ENCODE measurements at places on chromosomes 3 and 15.

- DNase-seq: no peak
Observed at GRCh38 chr15:99413955-99414754, 151.6 kb upstream of the MEF2A start.

DNA sequence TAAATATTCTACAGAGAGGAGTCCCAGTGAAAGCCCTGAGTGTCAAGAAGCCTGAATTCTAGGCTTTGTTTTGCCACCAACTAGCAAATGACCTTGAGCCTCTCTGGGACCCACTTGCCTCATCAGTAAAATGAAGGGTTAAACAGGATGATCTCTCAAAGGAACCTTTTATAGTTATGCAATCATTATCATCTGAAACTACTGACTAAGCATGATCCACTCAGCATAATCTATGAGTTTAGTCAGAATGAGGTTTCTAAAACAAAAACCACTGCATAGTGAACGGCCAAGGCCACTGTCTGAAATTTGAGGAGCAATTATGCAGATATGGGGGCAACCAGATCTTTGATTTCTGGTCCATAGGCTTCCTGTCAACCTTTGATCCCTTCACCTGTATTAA, 319.0 kb downstream of the MECOM start:
- peak; percentile 37 for DNase-seq

DNA sequence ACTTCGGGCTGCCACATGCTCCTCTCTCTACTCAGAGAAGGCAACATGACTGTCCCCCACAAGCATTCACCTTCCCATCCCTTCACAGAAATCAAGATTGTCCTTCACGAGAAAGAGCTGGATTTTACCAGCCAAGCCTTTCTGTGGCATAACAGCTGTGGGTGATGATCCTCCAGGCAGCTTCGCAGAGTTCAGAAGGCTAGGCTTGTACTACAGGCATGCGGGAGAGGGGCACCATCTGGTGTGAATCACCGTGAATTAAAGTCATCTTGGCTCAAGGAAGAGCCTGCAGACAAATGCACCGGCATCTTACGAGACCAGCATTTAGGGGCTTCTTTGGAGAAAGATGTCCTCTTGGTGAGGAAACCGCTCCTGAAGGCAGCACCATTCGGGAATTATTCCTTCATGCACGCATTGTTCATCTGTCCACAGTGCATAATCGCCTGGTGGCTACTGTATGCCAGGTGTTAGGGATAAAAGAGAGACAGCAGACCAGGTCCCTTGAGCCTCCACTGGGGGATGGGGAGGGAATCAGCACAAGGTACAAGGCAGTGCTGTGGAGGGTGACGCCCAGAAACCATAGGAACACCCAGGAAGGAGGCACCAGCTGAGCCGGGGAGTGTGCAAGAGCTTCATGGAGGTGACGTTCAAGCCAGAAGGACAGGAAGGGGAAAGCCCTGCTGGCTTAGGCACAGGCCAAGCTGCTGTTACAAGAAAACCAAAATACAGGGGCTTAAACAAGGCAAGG, 108.6 kb downstream of the TMEM266 start:
- DNase-seq: no peak

GRCh38 chr3:151106311-151106710, 20.8 kb downstream of the MED12L start:
- no peak for DNase-seq

GRCh38 chr15:61173899-61174689, 55.0 kb downstream of the RORA start:
- no peak for DNase-seq

DNA sequence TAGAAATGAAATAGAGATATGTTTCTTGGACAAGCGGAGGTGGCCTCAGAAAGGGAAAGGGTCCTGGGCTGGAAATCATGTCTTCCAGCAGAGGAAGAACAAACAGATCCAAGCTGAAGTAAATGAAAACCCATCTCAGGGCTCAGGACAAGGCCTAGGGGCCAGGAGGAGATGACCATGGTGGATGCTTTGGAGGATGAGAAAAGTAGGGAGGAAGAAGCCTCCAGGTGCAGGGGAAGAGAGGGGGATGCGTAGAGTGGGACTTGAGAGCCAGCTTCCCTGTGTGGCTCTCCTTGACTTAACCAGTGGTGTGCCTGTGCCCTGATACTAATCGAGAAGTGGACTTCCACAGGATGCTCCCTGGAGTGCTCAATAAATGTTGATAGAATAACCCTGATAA, 203.2 kb downstream of the FAM43A start:
- no peak for DNase-seq

DNA sequence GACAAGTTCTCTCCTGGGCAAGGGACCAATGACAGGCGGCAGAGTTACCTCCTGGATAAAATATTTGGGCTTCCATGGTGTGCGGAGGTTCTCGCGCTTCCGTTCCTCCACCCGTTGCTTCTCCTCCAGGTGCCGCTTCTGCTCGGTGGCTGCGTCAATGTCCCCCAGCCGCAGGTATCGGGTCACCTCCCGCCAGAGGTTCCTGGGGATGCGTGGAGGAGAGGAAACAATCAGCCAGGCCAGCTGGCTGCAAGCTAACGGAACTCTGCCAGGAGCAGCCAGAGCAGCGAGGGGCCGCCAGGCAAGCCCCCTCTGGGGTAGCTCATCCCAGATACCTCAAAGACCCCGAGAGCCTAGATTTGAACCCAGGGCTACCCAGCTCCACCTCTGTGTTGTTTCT, 131.3 kb downstream of the STT3B start:
- no peak for DNase-seq

Data from ELR (cell line).